ENCODE measurements at places on chromosomes 11 and 22. TPM values are rescaled to one million over a fixed set of nuclear protein-coding genes. Genes with fewer than 3 reads are reported as not detected.

- H3K4me3 ChIP-seq, result no peak overlapping the region
- DNase-seq, result no peak
- H3K36me3 ChIP-seq, result no peaks in the 10 kb centered on the region
Measured at GRCh38 chr11:109237636-109238035, 184.4 kb upstream of the C11orf87 start.

GRCh38 chr22:47315862-47316419, 553.5 kb downstream of the TBC1D22A start:
- no peaks in the 10 kb centered on the region for H3K27me3 ChIP-seq
- no peak overlapping the region for H3K27ac ChIP-seq
- no peaks in the 10 kb centered on the region for H3K4me1 ChIP-seq
- H3K36me3 ChIP-seq, result no peaks in the 10 kb centered on the region
- DNase-seq, result no peak

- H3K4me3 ChIP-seq, result no peak overlapping the region
- DNase-seq, result no peak
- no peak overlapping the region for H3K27ac ChIP-seq
- peaks cover 9% of the 10 kb centered on the region for H3K36me3 ChIP-seq
Measured at GRCh38 chr11:77322506-77322905, 21.0 kb upstream of the GDPD4 start.

DNA sequence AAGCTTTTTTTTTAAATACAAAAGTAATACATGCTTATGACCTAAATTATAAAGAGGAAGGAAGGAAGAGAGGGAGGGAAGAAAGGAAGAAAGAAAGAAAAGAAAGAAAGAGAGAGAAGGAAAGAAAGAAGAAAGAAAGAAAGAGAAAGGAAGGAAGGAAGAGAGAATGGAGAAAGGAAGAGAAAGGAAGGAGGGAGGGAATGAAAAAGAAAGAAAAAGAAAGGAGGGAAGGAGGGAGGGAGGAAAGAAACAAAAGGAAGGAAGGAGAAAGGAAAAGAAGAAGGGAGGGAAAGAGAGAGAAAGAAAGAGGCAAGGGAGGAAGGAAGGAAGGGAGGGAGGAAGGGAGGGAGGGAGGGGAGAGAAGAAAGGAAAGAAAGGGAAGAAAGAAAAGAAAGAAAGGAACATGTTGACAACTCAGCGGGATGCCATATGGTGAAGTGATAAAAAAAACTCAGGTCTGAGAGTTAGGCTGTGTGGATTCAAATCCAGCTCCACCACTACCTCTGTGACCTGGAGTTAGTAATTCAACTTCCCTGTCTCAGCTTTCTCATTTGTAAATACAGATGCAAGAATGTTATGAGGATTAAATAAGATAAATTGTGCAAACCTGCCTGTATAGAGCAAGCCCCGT, 9.6 kb upstream of the EED start:
- H3K36me3 ChIP-seq, result no peaks in the 10 kb centered on the region
- H3K27ac ChIP-seq, result no peak overlapping the region
- DNase-seq, result no peak
- H3K27me3 ChIP-seq, result no peaks in the 10 kb centered on the region
- H3K4me1 ChIP-seq, result no peaks in the 10 kb centered on the region
- H3K4me3 ChIP-seq, result no peak overlapping the region

- peaks cover 52% of the 10 kb centered on the region for H3K27me3 ChIP-seq
- no peak for DNase-seq
- peak overlapping the region; percentile 92 for H3K27ac ChIP-seq
- peaks cover 65% of the 10 kb centered on the region for H3K4me1 ChIP-seq
- peaks cover 11% of the 10 kb centered on the region for H3K36me3 ChIP-seq
Measured at GRCh38 chr11:69643646-69644045, 2.7 kb downstream of the CCND1 start.

DNA sequence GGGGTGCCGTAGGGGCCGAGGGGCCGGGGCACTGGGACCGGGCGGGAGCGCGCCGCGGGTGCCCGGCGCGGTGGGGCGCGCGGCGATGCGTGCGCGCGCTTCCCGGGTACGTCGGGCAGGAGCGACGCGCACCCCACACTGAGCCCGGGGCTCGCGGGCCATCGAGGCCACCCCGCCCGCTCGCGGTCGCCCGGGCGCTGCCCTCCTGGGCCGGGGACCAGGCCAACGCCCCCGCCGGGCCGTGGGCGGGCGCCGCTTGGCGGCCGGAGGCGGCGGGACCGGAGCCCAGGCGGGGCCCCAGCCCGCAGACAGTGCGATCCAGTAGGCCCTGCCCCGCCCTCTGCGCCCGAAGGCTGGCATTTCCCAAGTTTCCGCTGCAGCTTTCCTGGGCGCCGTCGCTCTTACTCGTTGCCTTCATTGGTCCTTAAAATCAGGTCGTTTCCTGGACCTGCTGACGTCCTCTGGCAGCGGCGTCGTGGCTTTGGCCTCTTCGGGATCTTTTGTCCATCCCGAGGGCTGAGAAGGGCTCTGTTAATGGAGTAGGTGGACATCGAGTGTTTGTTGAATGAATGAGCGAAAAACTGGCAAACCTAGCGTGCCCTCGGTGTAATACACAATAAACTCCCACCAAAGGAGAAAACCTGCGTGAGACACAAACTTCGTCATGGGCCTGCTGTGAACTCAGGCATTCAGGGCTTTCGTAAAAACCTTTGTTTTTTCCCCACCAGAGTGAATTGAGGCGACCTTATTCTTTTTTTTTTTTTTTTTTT, 638 bp downstream of the PARVA start:
- H3K4me1 ChIP-seq, result peaks cover 54% of the 10 kb centered on the region
- DNase-seq, result peak; percentile 94
- no peaks in the 10 kb centered on the region for H3K27me3 ChIP-seq
- H3K27ac ChIP-seq, result peak overlapping the region; percentile 98
- no peaks in the 10 kb centered on the region for H3K36me3 ChIP-seq
- peak overlapping the region; percentile 65 for H3K4me3 ChIP-seq

Gene ADAMTS15
- total RNA-seq, result 2.1 TPM

Gene SHANK2
- 13.3 TPM for total RNA-seq

Gene CABP4
- total RNA-seq, result 0.55 TPM

Gene LGALS12
- total RNA-seq, result not detected

Measured in sigmoid colon (tissue), 7 donors.